ENCODE measurements at places on chromosomes 12 and 14.

GRCh38 chr12:132653567-132654290 is 33.4 kb downstream of the POLE start:
- no peak for DNase-seq

- peak; percentile 48 for DNase-seq
Observed at GRCh38 chr14:71551291-71551950, 380.8 kb upstream of the RGS6 start.

GRCh38 chr14:50718949-50719348 is 50.8 kb upstream of the SAV1 start:
- peak; percentile 16 for DNase-seq

GRCh38 chr12:51694146-51694545 is 103.1 kb downstream of the SCN8A start:
- DNase-seq: no peak

DNA sequence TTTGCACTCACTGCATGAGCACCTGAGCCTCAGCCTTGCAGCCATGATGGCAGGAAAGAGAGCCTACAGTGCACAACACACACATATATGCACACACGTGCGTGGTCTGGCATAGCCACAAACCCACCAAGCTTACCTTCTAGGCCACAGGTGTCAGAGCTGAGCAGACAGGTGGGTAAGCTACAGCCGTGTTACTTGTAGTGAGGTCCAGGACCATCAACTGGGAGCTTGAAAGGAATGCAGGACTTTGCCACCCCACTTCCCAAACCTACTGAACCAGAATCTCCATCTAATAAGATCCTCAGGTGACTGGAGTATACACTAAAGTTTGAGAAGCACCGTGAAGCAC is 2.7 kb downstream of the ASIC1 start:
- no peak for DNase-seq

DNA sequence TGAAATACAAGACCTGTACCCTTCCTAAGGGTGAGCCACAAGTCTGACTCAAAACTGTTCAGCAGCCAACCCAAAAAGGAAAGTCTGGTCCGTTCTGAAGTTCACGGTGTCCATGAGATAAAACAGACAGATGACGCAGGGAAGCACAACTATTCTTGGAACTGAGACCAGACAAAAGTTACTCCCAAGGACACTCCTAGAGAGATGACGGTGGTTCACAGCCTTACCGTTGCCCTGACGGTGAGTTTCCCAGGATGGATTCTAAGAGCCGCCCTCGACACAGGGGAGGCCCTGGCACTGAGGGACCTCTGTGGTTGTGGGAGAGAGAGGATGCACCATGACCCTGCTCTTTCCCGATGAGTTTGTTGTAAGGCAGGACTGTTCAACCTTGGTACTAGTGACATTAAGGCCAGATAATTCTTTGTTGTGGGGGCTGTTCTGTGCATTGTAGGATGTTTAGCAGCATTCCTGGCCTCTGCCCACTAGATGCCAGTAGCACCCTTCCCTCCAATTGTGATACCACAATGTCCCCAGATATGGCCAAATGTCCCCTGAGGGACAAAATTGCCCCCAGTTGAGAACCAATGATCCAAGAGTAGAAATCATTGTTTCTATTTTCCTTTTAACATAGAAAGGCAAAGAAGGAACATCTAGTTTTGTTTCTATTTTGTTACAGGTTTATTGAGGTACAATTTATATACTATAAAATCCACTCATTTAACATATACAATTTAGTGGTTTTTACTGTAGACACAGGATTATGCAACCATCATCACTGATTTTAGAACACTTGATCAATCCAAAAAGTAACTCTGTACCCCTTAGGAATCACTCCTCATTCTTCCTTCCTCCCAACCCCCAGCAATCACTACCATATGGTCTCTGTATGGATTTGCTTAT is 23.0 kb downstream of the OR10P1 start:
- DNase-seq: peak; percentile 42

- peak; percentile 40 for DNase-seq
Observed at GRCh38 chr14:56796259-56796658, 14.0 kb downstream of the OTX2 start.

DNA sequence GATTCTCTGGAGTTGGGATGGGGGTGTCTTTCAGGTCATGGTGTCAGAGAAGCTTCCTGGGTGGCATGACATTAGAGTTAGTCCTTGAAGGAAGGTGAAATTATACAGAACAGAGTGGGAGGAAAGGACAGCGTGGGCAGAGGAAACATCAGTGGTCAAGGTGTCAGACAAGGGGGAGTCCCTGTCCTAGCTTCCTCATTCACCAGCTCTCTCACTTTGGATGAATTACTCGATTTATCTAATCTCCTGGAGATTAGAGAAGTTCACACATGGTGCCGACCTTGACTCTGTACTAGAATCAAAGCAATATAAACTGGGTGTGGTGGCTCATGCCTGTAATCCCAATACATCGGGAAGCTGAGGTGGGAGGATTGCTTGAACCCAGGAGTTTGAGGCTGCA is 492.9 kb downstream of the VRK1 start:
- DNase-seq: no peak

GRCh38 chr14:39212034-39212433 is 21.7 kb upstream of the MIA2 start:
- DNase-seq: no peak

DNA sequence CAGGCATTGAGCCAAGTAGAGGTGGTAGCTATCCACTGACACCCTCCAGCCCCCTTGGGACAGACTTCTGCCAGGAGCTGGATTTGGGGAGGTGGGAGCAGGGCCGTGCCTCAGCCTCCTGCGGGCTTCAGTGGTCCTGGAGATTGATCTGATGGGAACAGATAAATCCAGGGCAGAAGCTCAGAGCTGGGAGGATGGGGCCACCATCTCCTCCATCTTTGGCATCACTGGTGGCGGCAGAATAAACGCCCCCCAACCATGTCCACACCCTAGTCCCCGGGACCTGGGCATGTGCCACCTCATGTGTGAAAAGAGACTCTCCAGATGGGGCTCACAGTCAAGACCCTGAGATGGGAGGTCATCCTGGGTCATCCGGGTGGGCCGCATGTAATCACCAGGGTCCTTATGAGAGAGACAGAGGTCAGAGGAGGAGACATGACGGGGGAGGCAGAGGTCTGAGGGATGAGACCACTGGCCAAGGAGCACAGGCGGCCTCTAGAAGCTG is 209.6 kb upstream of the RTL1 start:
- no peak for DNase-seq

DNA sequence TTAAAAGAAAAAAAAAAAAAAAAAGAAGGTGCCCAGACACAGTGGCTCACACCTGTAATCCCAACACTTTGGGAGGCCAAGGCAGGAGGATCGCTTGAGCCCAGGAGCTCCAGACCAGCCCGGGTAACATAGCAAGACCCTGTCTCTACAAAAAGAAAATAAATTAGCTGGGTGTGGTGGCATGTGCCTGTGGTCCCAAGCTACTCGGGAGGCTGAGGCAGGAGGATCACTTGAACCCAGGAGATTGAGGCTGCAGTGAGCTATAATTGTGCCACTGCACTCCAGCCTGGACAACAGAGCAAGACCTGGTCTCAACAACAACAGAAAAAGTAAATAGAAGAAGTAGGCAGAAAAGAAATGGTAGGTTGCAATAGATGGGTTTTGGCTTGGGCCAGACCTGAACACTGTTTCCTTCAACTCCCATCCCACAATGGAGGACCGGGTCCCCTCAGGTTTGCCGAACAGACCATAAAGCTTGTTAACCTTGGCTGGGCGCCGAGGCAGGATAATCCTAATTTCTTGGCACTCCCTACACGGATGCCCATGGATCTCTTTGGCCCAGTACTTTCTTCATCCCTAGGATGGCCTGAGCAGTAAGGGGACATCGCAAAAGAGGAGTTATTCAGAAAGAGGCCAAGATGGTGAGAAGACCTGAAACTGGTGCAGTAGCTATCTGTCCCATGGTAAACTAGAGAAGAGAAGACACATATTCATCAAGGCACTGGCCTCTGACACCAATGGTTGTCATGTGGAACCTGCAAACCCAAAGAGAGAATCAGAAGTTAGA is 165.5 kb upstream of the CCND2 start:
- DNase-seq: no peak

DNA sequence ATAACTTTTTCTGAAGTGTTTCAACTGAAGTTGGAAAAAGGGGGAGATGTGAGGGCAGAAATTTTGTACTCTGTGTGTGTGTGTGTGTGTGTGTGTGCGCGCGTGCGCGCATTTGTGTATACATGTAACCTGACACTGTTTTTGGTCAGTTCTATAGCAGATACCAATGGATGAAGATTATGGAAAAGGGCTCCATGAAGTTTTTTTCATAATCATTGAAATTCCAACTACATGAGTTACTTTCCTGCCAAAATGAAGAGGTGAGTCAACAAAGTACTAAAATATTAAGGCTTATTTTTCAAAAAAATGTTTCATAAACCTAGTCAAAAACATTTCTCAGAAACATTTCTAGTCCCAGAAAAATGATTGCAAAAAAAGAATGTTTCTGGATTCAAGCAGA is 25.7 kb upstream of the CERS5 start:
- DNase-seq: no peak

- no peak for DNase-seq
Observed at GRCh38 chr12:47458279-47458678, 247.6 kb downstream of the RPAP3 start.

DNA sequence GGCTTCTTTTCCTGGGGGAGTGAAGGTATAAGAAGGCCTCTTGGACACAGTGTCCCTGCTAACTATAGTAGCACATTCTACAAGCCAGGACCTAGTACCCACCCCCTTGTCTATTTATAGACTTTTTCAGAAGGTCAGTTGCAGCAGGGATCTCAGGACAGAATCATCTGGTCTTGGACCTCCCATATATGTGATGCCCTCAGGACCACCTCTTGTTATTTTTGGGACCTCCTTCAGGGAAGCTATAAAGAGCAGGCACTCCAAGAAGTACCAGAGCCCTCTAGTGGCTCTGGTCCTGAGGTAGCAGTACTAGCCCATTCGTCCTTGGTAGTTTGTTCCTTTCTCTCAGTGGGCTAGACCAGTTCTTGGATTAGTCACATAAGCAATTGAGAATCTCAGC is 4.3 kb downstream of the COQ10A start:
- no peak for DNase-seq

DNA sequence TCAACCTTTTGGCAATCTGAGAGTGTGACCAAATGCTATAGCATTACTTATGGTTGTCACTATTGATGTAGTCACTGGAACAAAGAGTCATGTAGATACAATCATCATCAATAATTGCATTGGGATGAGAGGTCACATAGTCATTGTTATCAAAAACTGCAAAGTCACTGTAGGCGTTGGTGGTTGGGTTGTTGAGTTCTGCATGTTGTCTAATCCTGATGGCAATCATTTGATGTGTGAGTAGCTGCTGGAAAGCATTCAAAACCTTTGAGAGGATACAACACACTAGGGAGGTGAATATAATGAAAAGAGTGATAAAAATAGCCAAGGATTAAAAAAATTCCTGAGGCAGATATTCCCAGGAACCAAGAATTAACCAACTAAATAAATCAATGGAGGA is 214.7 kb upstream of the SYT10 start:
- DNase-seq: no peak

GRCh38 chr12:49198431-49199155 is 9.7 kb upstream of the TUBA1A start:
- no peak for DNase-seq

- DNase-seq: no peak
Observed at GRCh38 chr14:51167587-51168214, 72.3 kb upstream of the TMX1 start.

DNA sequence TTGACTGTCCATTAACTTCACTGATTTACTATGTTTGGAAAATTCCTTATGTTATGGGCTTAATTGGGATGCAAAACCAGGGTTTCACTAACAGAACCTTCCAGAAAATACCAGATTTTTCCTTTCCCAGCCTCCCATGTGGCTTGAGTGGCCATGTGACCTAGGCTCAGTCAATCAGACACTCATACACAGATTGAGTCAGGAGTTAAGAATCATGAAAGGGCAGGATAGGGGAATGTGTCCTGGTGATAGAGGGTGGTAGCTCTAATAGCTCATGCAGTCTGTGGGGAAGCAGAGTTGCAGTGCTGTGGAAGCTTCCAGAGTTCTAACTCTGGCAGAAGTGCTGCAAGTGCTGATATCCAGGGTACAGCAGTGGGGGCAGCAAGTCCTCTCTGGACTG is 134.1 kb upstream of the IFNG-AS1 start:
- no peak for DNase-seq

- no peak for DNase-seq
Observed at GRCh38 chr12:28575593-28576205, 385.4 kb downstream of the CCDC91 start.

GRCh38 chr14:54554401-54554800 is 12.5 kb upstream of the SAMD4A start:
- DNase-seq: peak; percentile 78

DNA sequence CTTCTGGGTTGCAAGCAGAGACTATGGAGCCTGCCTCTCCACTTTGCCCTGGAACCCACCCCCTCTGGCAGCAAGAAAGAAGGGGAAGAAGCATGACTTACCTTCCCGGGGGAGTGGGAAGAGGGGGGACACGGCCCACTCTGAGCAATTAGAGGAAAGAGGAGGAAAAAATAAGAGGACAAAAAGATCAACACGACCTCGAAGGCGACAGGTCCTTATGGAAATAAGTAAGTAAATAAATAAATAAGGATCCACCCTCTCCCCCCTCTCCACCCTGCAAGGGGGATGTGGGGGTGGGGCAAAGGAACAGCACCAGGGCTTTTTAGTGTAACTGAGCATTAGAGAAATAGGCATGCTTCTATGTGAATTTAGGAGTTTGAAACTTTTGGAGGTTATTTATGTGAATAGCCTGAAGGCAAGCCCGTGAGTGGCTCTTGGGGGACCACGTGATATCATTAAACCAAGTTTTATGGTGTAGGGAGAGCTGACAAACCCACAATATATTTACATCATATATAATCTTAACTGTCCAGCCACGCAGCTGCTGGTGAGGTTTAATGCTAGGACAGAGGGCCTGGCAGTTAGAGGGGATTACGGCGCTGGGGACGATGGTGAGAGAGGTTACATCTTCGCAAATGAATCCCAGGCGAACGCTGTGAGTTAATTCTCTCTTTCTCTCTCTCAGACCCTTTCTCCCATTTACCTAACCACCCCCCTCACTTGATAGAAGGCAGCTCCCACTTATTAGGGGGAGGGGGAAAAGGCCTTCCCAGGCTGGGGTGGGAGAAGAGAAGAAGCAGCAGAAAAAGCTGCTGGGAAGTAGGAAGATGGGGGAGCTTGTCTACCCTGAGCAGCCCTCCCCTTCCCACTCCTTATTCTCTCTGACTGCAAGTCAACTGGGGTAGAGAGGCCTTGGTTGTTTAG is 4.8 kb downstream of the HOXC5 start:
- DNase-seq: peak; percentile 83

DNA sequence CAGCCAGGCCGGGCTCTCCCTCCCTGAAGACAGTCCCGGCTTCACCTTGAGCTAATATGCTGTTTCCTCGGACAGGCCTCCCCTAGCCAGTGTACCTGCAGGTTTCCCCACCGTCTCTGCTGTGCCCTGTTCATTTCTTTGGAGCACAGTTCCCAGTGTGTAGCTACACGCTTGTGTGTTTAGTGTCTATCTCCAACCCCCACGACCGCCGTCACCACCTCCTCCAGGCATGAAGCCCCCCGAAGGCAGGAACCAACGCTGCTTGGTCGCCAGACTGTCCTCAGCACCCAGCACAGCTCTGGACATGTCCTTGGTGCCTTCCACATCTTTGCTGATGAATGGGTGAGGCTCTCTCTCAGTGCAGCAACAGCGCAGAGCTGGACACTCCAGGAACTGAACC is 26.2 kb upstream of the PLEKHG6 start:
- DNase-seq: no peak

- no peak for DNase-seq
Observed at GRCh38 chr12:111842556-111843396, 748 bp downstream of the MAPKAPK5 start.
